PC-3 (cell line): ENCODE measurements at places on chromosomes 5 and 9. TPM values are rescaled to one million over a fixed set of nuclear protein-coding genes. Genes with fewer than 3 reads are reported as not detected.

The RANBP3L gene
- total RNA-seq: not detected in 2 replicates

GRCh38 chr5:148214665-148215185 is 11.9 kb downstream of the SPINK6 start:
- peak; percentile 31 for DNase-seq

DNA sequence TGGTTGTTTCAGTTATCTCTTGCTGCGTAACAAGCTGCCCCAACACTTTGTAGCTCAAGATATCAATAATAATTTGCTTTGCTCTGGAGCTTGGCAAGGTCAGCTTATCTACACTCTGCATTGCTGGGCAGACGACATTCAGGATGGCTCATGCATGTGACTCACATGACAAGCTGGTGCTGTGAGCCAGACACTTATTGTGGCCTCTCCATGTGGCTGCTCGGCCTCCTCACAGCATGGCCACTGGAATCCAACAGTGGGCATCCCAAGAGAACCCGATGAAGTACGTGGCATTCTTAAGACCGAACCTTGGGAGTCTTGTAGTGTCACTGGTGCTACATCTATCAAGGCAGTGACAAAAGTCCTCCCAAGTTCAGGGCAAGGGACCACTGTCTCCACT is 94.2 kb upstream of the MVB12B start:
- DNase-seq: peak; percentile 4

The SLC36A3 gene
- not detected in 2 replicates for total RNA-seq

The ANKRD34B gene
- not detected in 2 replicates for total RNA-seq

- DNase-seq: no peak
Observed at GRCh38 chr9:135079676-135080075, 7.8 kb upstream of the OLFM1 start.

The MYMK gene
- not detected in 2 replicates for total RNA-seq

The C5orf63 gene
- 2.9 and 3.7 TPM in 2 replicates for total RNA-seq

DNA sequence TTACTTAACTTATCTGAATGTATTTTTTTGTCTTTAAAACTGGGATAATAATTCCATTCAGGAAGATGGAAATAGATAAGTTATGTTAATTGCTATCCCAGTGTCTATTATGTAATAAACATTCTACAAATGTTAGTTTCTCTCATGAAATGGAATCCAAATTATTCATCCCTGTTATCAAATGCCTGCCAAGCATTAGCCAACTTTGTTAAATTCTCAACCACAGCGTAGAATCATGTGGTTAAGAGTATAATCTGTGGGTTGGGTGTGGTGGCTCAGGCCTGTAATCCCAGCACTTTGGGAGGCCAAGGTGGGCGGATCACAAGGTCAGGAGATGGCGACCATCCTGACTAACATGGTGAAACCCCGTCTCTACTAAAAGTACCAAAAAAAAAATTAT is 912.9 kb upstream of the SEMA6A start:
- DNase-seq: no peak

DNA sequence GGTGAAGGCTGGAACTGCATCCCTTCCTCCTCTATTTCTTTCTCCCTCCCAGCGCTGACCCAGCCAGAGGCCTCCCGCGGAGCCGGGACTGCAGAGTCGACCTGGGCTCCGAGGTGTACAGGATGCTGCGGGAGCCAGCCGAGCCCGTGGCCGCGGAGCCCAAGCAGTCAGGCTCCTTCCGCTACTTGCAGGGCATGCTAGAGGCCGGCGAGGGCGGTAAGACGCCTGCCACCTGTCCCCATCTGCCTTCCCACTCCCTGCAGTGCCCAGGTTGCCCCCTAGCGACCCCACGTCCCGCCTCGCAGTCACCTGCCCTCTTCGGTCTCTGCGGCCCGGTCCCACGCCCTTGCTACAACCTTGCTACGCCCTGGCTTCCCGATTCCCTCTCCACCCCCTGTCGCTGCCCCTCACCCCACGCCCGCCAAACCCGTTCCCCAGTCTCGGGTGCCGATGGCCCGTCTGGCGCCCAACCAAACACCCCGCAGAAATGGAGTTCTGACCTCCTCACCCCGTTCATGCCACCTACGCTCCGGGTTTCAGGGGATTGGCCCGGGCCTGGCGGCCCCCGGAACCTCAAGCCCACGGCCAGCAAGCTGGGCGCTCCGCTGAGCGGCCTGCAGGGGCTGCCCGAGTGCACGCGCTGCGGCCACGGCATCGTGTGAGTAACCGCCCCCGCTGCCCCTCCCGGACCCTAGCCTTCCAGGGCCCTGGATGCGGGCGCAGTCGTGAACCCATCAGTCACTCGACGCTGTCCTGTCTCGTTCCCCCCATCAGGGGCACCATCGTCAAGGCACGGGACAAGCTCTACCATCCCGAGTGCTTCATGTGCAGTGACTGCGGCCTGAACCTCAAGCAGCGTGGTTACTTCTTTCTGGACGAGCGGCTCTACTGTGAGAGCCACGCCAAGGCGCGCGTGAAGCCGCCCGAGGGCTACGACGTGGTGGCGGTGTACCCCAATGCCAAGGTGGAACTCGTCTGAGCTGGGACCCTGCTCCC is 14.1 kb downstream of the PDLIM4 start:
- DNase-seq: no peak

The ADRB2 gene
- total RNA-seq: 41.1 and 42.1 TPM in 2 replicates

DNA sequence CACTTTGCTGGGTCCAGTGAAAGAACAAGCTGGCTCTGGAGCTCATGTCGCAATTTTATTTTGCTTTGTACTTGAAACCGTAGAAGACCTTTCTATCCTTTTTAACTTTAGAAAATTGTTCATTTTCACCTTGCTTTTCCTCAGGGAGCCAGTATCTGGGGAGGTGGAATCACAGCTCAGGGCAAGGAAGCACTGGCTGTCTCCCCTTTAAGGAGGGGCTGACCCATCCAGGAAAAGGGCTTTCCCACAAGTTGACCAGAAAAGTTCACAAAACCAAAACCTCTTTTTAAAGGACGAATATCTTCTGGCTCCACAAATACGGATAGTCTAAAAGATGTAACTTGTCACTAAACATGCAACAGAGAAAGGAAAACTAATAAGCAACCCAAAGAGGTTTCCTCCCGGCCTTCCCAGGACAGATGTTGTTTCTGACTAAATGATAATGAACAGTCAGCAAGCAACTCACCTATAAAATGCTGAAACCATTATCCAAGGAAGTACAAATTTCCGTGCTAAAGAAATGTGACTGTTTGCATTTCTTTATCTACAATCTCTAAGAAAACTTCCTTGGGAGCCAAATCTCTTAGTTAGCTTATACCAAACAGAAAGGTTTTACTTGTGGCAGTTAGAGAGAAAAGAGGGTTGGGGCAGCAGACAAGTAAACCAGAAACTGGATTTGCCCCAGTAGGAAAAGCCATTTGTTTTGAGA is 278.2 kb downstream of the PLK2 start:
- peak; percentile 56 for DNase-seq

DNA sequence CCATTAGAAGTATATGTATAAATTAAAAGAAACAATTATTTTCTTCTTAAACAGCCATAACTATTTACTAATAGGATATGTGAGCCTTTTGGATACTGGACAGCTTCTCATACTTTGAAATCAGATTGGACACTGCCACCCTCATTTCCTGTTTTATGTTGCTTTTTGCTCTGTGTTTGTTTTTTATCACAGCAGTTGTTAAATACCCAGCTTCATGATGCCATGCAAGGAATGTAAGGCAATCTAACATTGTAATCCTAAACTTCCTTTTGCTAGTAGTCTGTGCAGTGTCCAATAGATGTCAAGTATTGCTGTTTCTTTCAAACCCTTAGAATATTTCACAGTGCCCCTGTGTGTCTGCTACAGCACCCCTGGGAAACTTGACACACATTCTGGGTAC is 56.2 kb downstream of the CNTLN start:
- DNase-seq: no peak

GRCh38 chr5:81428861-81429260 is 34.9 kb upstream of the ACOT12 start:
- peak; percentile 53 for DNase-seq

DNA sequence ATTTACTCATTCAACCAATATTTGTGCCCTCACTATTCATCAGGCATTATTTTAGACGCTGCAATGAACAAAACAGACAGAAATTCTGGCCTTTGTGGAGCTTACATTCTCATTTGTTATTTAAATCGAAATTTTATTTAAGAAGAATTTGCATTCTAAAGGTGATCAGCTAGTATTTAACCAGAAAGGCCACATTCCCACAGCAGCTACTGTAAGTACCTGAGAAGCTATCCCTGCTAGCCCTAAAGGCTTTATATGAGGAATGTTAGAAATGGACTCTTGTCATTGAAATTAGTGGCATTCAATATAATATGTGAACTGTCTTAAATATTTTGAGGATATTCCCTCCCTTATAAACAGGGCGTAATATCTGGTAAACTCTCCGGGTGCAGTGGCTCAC is 35.0 kb upstream of the GOLM1 start:
- DNase-seq: no peak

DNA sequence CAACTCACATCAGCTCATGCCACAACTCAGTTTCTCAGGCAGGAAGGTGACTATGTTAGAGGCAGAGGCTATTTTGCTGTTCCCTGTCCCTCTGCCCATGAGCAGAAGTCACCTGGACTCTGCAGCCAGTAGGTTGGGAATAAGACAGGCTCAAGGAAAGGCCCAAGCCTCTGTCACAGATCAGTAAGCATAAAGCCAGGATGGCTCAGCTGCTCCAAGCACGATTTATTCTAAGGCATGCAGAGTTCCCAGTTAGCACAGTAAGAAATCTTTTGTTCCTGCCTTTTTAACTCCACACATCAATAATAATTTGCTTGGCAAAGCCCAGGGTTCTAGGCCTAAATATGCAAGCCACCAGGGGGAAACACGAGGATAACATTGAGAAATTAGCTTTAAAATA is 249.0 kb upstream of the ADRA1B start:
- DNase-seq: no peak

GRCh38 chr9:68781928-68782327 is 76.9 kb downstream of the PIP5K1B start:
- DNase-seq: no peak

DNA sequence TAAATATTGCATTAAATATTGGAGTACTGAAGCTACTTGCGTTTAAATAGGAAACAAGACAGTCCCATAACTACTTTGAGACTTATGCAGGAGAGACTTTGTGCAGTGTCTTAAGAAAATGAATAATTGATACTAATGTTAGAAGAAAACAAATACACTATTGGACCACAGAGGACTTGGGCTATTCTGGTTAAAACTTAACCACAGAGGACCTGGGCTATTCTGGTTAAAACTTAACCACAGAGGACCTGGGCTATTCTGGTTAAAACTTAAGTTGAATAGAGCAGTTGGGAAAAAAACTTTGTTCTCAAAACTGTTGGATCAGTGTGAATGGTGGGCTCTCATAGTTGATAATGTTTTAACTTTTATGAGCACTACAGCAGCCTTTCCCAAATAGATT is 141.7 kb downstream of the WDR70 start:
- DNase-seq: no peak

GRCh38 chr9:124265551-124265950 is 7.8 kb downstream of the NEK6 start:
- DNase-seq: no peak

DNA sequence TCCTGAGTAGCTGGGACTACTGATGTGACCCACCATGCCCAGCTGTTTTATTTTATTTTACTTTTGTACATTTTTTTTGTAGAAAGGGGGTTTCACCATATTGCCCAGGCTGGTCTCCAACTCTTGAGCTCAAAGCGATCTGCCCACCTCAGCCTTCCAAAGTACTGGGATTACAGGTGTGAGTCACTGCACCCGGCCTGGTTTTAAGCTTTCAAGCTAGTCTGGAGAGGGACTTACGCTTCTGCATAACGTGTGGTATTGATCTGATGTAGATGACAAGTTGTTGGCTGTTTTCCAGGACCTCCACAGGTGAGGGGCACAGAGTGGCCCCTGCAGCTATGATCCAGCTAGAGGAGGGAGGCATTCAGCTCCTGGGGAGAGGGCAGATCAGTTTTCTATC is 6.8 kb upstream of the CCL21 start:
- DNase-seq: no peak

DNA sequence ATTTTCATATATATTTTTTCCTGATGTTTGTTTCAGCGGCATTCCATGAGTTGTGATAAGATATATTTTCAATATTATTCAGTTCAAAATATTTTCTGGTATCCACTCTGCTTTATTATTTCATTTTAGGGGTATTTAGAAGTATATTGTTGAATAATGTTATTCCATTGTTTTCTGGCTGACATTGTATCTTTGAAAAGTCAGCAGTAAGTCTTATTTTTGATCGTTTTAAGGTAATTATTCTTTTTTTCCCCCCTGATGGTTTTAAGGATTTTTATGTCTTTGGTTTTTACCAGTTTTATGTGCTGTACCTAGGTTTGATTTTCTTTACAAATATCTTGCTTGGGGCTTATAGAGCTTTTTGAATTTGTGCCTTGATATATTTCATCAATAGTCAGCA is 6.6 kb upstream of the GLRA1 start:
- DNase-seq: no peak
